Activated CD4-positive, alpha-beta T cell treated with anti-CD3 and anti-CD28 coated beads for 48 hours (primary cell): ENCODE measurements at places on chromosomes 2 and 18.

- DNase-seq: no peak
These were observed 439.6 kb upstream of the UBE2E3 start for GRCh38 chr2:180540761-180541160.

DNA sequence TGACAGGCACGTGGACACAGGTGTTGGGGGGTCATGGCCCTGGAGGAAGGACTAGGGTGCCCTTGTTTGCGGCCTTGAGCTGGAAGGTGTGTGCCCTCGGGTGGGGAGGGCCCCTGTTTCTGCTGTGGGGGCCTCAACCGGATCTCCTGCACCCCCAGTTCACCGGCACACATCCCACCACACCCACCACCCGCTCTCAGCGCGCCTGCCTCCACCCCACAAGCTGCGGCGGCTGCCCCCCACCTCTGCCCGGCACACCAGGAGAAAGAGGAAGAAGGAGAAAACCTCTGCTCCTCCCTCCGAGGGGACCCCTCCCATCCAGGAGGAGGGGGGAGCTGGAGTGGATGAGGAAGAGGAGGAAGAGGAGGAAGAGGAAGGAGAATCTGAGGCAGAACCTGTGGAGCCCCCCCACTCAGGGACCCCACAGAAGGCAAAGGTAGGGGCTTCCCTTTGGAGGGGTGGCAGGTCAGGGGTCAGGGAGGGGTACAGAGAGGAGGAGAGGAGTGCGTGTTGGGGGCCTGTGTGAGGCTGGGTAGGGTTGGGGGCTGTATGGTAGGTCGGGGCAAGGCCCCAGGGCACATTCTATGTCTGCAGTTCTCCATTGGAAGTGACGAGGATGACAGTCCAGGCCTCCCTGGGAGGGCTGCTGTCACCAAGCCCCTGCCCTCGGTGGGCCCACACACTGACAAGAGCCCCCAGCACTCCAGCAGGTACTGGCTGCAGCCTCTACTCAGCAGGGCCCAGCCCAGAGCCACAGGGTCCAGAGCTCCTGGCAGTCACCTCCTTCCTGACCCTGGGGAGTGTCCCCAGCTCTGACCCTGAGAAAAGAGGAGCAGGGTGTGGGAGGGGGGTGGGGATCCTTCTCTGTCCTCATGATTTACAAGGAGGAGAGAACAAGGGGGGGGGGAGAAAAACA is 1.8 kb downstream of the SLC4A3 start:
- no peak for DNase-seq

DNA sequence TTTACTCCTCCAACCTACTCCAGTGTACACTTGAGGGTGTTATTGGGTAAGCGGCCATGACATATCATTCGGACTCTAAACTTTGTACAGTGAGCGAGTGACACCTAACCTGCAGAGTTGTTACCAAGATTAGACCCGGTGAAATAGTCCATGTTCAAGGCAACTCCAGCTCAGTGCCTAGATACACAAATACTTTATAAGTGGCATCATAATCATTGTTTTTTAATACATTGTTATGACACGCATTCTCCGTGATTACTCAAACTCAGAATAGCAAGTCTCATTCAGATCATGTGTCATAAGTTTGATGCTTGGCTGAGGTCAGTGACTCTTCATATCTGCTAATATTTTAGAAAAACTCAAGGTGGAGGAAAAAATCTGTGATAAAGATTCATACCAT is 597.8 kb downstream of the DCC start:
- no peak for DNase-seq

DNA sequence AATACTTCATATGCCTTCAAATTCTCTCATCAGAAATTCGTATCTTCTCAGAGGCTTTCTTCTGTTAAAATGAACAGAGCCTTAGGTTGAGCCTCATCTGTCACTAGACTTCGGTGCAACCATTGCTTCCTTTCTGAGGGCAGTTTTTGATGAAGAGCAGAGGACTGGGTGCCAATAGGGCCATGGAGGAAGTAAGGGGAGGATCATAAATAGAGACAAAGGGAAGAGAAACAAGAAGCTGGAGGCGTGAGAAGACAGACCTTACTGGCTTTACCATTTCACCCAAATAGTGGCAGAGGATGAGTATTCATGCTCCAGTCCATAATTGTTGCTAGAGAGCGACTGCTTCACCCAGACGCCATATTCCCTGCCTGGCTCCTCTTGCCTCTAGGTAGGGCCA is 215.6 kb upstream of the PKDCC start:
- no peak for DNase-seq

DNA sequence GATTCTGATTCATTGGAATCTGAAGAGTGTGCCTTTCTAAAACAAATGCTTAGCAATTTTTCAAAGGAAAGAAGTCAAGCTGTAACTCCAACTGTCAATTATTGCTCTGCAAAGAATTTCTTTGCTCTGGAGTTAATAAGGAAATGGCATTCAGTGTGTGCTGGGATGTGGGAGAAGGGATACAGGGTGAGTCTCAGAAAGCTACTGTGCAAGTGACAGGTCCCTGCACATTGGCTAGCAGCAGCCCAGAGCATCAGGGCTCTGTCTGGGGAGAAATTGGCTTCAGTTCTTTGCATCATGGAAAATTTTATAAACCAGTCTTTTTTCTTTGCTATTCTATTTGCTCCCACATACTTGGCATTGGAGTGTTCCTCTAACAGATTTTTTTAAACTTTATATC is 1.1 kb upstream of the SYT4 start:
- DNase-seq: no peak
